Stimulated activated CD8-positive, alpha-beta memory T cell treated with anti-CD3 and anti-CD28 coated beads, Interleukin-7, amount 100 ng/mL, for 1 hour (primary cell): ENCODE measurements at places on chromosomes 3 and 15.

- DNase-seq, result no peak
These were observed 12.9 kb downstream of the PPM1L start for GRCh38 chr3:160768918-160769317.

GRCh38 chr3:96877510-96877909 lies 63.1 kb downstream of the EPHA6 start:
- DNase-seq, result no peak

GRCh38 chr3:98791341-98792325 lies 28.5 kb downstream of the ST3GAL6 start:
- no peak for DNase-seq

GRCh38 chr3:134445636-134446035 lies 40.1 kb downstream of the ANAPC13 start:
- no peak for DNase-seq

DNA sequence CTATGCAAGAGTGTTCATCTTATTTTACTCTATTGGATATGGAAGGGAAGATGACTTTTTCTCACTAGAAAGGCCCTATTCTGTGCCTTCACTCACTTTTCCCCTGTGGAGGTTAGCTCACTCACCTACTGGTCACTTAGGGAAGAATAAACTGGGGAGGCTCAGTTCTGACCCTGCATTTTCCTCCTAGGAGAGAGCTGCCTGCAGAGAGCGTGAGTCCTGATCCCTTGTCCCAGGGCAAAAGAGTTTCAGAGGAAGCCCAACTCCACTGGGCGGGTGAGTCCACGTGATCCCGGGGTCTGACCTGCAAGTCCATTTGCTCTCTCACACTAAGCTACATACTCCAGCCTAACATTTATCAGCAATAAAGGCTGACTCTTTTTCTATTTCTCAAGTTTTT lies 8.4 kb downstream of the MORC1 start:
- no peak for DNase-seq

DNA sequence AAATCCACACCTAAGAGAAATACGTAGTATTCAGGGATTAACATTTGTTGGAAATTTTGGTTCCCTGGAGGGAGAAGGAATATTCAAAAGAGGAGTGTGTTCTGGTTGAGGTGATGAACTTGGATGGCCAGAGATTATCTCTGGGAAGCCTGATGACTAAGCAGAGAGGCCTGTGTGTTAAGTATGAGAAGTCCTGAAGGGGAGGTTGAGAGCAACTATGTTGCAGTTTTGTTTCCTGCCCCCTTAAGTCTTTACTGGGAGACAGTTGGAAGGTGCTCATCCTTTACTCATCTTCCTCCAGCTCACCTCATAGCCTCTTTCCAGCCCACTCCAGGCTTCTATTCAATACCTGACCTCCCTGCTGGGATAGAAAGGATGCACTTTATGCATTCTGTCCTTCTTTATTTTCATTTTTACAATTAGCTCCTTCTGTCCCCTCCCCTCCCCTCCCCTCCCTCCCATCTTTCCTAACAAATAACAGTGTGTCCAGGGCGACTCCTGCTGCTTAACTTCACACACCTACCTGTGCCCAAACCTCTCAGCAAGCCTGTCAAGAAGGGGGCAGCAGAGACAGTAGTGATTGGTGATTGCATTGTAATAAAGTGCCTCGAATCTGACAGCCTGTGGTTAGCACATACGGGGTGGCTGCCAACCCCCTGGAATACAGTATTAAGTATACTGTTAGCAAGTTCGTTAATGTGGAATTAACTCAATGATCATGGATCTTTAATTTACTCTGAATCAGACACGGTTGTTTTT lies 11.9 kb downstream of the RAP2B start:
- DNase-seq, result no peak

DNA sequence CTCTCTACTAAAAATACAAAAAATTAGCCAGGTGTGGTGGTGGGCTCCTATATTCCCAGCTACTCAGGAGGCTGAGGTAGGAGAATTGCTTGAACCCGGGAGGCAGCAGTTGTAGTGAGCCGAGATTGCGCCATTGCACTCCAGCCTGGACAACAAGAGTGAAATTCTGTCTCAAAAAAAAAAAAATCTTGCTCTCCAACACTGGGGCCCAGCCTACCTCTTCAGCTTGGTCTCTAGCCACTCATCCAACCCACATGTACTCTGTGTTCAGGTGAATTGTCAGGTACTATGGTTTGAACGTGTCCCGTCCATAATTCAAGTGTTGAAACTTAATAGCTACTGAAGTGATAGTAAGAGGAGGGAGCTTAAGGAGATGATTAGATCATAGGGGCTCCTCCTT lies 22.4 kb upstream of the RAB7A start:
- no peak for DNase-seq

- no peak for DNase-seq
These were observed 43.0 kb downstream of the FBN1 start for GRCh38 chr15:48602358-48603122.

DNA sequence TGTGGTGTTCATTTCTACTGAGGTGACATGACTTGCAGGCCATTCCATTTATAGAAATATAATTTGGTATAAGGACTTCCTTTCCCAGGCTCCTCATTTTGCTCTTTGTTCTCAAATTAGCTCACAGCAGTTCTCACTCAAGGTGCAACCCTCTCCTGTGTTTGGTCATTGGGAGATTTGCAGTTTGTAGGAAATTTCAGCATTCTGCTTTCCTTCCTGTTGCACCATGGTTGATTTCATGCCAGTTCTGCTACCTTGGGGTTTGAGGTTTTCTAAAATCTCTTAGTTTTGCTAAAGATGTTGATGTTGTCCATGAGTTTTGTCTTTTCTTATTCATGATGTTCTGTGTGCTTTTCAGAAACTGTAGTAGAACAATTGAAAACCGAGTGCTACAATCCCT lies 65.7 kb upstream of the PROK2 start:
- DNase-seq, result no peak

GRCh38 chr15:33425142-33425541 lies 114.4 kb downstream of the RYR3 start:
- no peak for DNase-seq

GRCh38 chr15:68614286-68615035 lies 35.7 kb downstream of the CORO2B start:
- DNase-seq, result no peak

DNA sequence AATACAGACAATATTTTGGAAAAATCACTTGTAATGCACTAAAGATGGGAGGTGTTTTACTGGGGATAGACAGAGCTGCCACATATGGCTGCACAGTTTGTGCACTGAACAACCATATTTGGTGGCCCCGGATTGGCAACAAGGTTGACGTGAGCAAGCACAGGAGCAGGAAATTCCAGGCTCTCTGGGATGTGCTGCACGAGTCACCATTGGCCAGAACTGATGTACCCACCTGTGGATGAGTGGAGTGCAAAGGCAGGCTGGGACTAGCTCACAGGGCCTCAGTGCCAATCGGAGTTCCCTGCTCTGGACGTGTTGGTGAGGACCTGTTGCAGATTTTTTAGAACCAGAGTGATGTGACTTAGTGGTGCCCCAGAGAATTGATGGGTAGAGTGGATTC lies 42.0 kb upstream of the SCAANT1 start:
- no peak for DNase-seq

DNA sequence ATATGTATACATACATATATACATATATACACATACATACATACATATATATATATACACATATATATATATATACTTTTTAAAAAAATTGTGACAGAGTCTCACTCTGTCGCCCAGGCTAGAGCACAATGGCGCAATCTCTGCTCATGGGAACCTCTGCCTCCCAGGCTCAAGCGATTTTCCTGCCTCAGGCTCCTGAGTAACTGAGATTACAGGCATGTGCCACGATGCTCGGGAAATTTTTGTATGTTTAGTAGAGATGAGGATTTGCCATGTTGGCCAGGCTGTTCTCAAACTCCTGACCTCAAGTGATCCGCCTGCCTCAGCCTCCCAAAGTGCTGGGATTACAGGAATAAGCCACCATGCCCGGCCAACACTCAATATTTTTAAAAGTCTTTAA lies 302.5 kb downstream of the UNC13C start:
- DNase-seq, result no peak

DNA sequence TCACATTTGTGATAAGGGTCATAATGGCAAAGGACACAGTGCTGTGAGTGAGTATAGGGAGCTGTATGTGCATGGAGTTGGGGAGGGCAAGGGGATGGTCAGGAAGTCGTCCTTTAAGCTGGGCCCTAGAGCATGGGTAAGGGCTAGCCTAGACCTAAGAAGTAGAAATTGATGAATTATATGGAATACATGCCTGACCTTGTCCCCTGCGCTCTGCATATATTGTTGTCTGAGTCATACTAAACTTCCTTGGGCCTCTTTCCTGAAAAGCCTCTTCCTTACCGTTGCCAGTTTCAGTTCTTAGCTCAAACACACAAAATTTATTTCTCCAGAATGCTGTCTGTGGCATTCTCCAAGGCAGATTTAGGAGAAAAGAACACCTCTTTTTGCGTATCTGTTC lies 4.6 kb downstream of the SNRK start:
- DNase-seq, result no peak

DNA sequence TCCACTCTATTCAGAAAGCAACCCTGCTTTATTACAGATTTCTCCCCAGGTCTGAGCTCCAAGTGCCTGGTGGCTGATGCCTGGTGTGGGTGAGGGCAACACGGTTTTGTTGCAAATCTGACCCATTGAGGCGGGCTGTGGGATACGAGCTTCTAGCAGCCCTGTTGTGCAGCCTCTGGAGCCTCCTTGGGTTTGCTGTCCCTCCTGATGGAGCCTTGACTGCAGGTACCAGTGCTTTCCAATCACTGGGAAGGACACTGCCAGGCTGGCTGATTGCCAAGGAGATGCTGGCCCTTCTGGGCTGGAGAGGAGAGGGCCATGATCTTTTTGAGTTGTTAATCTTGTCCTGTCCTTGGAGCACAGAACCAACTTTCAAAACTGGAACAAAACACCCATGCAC lies 151.0 kb upstream of the RGMA start:
- DNase-seq, result no peak

DNA sequence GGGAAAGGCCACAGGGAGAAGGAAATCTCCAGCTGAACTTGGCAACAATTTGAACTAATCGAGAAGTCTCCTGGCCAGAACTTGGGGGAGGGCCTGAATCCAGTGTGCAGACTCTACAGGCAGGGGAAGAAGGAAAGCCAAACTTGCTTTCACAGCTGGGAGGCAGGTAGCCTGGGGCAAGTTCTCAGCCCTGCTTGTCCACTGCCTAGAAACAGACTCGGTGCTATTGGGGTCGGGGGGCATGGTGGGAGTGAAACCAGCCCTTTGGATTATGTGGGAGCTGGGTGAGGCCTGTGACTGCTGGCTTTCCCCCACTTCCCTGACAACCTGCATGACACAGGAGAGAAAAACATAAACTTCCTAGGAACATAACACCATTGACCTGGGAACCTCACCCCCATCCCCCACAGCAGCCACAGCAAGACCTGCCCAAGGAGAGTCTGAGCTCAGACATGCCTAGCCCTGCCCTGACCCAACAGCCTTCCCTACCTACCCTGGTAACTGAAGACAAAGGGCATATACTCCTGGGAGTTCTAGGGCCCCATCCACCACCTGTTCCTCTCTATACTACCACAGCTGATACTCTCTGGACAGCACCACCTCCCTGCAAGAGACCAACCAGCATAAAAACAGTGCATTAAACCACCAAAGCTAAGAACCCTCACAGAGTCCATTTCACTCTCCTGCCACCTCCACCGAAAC lies 103.7 kb upstream of the MNS1 start:
- DNase-seq, result no peak

DNA sequence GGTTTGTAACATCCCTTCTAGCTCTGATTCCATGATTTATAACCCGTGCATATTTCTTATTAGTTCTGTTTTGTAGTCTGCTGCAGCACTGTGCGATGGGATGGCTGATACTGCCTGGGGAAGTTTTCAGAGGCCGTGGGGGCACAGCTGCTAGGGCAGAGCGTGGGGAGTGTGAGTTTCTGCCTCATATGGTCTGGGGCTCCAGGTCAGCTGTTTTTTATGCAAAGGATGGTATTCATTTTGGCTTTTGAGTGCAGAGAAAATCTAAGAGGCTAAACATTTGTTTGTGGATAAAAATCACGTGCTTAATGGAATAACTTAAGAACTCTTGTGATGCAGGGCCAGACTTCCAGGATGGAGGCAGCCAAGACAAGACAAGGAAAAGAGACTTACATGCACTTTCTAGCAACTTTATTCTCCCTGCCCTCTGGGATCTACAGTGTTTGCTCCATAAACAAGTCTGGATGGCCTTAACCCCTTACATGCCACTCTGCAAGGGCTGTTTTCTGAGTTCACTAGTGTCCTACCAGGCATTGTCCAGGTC lies 45.5 kb upstream of the CFAP161 start:
- no peak for DNase-seq

DNA sequence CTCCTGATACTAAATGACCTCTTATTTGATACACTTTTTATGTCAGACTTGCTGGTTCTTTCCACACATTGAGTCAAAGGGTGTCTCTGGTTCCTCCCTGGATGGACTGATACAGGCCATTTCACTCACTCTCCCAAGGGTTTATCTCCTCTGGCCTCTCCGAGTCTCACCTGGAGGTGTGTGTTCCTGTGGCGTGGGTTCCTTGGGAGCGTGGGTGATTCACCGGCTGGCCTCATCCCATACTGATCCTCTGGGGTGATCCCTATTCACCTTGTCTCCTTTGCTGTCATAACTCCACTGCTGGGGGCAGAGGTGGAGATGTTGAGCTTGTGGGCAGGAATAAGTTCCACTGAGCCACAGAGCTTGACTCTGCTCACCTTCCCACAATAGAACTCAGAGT lies 61.1 kb downstream of the ST6GAL1 start:
- no peak for DNase-seq

- no peak for DNase-seq
These were observed 9.7 kb upstream of the XIRP1 start for GRCh38 chr3:39202094-39202493.

GRCh38 chr3:176969066-176969465 lies 228.2 kb downstream of the TBL1XR1 start:
- DNase-seq, result no peak

- DNase-seq, result no peak
These were observed 40.8 kb downstream of the TMEM45A start for GRCh38 chr3:100533176-100533575.

DNA sequence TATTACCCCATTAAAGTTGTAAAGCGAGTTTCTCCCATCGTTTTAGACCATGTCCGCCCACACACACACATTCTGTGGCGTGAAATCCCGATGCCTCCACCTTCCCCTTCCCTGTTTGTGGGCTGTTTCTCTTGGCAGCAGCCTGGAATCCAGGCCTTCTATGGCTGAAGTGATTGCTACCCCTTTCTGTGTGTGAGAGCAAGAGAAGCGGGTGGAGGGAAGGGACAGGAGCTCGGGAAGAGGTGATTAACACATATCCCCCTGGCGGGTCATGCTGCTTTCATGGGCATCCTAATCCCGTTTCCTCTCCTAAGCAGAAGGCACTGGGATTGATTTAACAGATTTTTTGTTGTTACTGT lies 283.8 kb upstream of the RGMA start:
- no peak for DNase-seq

- no peak for DNase-seq
These were observed 6.8 kb downstream of the NEIL1 start for GRCh38 chr15:75353604-75354003.
